ENCODE measurements at places on chromosomes 12 and 14.

DNA sequence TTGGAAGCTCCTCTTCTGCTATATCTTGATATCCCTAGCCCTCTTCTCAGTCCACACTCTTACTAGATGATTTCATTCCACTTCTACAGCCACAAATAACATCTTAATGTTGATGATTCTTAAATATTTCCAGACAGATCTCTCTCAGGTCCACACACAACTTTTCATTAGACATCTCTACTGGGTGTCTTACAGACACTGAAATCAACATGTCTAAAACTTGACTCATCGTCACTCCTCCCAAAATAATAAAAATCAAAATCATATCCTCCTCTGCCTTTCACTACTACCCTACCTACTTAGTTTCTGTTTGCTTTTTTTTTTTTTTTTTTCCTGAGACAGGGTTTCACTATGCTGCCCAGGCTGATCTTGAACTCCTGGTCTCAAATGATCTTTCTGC, 11.9 kb downstream of the PRDM4 start:
- peak; percentile 36 for DNase-seq

DNA sequence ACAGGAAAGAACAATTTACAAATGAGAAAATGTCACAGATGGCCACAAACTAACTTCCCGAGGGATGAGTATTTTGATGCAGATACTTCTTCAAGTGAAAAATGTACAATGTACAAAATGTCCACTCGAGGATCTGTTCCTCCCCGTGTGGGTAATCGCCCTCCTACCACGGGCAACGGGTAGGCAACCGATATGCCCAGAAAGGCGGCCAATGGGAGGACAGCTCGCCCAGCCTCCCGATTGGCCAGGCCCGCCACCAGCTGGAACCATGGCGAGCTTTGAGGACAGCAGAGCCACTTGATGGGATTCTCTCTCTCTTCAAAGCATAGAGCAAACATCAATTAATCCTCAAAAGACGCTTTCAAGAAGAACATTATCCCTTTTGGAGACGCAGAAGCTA, 42.3 kb downstream of the DPF3 start:
- DNase-seq: no peak

DNA sequence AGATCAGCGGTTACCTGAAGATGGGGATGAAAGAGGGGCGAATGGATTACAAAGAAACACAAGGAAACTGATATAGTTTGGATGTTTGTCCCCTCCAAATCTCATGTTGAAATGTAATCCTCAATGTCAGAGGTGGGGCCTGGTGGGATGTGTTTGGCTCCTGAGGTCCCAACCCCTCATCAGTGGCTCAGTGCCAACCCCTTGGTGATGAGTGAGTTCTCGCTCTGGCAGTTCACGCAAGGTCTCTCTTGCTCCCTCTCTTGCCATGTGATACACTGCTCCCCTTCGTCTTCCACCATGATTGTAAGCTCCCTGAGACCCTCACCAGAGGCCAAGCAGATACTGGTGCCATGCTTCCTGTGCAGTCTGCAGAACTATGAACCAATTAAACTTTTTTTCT, 28.0 kb downstream of the ITGA7 start:
- no peak for DNase-seq

DNA sequence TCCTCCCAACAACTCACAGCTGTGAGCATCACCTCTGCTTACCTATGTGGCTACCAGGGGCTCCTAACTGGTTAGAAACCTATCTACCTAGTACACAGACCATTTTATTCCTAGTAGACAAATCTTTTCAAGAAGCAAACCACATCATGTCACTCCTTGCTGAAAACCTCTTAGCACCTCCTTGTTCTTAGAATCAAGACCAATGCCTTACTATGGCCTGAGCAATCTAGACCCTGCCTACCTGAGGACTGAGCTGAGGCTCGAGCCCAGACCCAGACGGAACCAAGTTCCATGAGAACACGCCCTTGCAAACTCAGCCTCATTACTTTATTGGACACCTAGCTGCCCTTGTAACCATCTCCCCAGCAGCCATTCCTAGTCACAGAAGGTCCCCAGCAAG, 32.6 kb downstream of the CMKLR1 start:
- no peak for DNase-seq

- peak; percentile 65 for DNase-seq
Observed at GRCh38 chr12:94266796-94267536, 118.6 kb downstream of the PLXNC1 start.

DNA sequence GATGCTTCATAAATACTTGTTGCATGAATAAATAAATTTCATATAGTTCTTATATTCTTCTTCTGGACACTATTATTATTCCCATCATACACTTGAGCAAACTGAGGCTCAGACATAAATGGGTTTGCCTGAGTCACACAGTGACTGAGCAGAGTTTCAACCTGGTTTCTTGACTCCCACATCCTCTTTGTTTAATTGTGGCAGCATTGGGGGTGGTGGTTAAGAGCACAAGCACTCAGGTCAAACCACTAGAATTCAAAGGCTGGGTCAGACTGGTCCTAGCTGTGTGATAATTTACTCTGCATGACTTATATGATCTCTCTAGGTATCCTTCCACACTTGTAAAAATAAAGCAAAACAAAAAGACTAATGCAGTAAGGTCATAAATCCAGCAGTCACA, 274.9 kb upstream of the SRRM4 start:
- DNase-seq: no peak

DNA sequence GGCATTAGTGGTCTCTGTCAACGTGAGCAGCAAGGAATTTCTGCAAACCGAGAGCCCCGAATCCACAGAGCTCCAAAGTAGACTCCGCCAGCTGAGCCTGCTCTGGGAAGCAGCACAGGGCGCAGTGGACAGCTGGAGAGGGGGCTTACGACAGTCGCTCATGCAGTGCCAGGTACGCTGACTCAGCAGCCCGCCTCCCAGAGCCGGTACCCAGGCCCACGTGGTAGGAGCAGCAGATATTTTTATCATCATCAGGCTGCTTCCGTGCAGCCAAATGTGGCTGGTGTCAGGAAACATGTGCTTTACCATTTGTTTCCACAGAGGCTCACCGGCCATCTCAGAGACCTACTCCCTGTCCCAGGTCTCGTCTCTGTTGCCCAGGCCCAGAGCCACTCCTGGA, 73.7 kb downstream of the ESR2 start:
- no peak for DNase-seq

GRCh38 chr14:22553445-22553844, 35.6 kb downstream of the DAD1 start:
- DNase-seq: no peak

- peak; percentile 54 for DNase-seq
Observed at GRCh38 chr12:3680919-3681594, 71.9 kb downstream of the CRACR2A start.

GRCh38 chr12:65278576-65279368, at the start of gene MSRB3:
TSS of gene MSRB3 (plus strand) at chr12:65278683. CDS start at chr12:65308580, 29,897 bp downstream.
- DNase-seq: peak; percentile 71

DNA sequence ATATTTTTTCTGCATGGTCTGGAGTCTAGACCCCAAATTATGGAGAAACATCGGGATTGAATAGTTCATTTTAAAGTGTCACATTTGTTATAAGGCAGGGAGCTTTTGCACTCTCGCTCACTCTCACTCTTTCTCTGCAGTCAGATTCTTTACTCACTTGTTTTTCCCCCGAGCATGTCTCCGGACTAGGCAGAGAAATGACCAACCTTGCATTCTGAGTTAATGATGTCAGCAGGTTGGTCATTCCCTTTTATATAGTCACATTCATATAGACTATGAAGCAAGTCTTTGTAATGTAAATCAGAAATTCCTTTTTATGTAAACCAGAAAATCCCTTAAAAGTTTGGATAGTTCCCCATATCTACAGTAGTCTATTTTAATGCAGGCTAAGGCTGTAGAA, 4.1 kb downstream of the C12orf75 start:
- DNase-seq: peak; percentile 88

- peak; percentile 3 for DNase-seq
Observed at GRCh38 chr12:99611599-99611998, 36.0 kb upstream of the GARIN6 start.

DNA sequence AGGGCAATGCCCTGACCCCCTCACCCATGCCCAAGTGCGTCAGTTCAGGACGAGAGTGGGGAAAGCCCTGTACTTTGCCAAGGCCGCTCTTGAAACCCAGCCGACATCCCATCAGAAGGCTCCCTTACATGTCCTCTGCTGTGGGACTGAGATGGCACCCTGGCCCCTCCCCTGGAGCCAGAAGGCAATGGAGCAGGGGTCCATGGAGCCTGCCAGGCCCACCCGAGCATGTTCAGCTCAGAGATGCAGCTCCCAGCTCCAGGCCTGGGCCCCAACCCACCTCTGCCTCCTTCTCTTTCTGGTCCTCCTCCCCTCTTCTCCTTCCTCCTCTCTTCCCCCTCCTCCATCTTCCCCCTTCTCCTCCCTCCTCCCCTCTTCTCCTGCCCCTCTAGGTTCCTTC, 95.5 kb downstream of the PAPOLA start:
- DNase-seq: no peak

- no peak for DNase-seq
Observed at GRCh38 chr14:88249266-88249665, 73.8 kb downstream of the KCNK10 start.

DNA sequence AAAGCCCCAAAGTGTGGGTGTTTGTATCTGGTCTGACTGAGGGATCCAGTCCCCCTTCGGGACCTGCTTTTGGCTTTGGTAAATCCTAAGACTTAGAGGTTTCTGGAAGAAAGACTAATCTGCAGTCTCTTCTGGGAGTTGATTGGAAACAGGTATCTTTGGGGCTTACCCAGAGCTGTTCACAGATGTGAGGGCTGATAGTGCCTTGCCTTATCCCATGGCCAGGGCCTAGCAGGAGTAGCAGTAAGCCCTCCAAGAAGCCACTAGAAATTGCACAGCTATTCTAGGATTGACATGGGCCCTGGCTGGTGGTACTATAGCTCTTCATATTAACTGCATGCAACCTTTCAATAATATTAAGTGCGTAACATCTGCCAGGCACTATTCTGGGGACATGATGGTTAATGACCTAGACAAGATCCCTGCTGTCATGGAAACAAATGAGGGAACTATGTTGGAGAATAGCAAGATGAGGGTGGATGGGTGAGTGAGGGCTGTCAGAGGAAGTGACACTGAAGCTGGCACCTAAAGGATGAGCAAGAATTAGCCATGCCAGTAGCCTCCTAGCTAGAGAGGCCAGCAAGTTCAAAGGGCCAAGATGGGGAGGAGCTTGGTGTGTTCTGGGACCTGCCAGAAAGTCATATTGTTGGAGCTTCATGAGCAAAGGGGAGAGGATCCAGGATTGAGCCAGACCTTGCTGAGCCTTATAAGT, 71.7 kb downstream of the CRADD start:
- no peak for DNase-seq

DNA sequence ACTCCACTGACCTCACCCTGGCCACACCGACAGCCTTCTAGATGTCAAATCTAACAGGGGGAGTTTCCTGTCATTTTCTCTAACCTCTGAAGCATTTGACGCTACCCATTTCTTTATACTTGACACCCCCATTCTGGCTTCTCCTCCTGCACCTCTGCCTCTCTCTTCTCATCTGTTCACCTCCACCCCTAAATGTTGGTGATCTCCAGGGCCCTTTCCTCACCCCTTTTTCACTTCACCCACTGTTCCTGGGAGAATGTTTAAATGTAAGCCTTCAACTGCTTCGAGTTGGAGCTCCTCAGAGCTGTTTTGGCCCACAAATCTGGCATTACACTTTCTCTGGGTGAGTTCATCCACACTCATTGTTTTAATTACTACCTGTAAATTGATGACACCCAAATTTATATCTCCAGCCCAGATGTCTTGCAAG, 452 bp upstream of the RABGGTA start:
- DNase-seq: no peak

GRCh38 chr14:68663385-68664076, 129.3 kb downstream of the ZFP36L1 start:
- peak; percentile 87 for DNase-seq

GRCh38 chr12:108403952-108404351, 64.8 kb upstream of the CMKLR1 start:
- no peak for DNase-seq

- no peak for DNase-seq
Observed at GRCh38 chr14:53140585-53140984, 12.5 kb downstream of the DDHD1 start.

DNA sequence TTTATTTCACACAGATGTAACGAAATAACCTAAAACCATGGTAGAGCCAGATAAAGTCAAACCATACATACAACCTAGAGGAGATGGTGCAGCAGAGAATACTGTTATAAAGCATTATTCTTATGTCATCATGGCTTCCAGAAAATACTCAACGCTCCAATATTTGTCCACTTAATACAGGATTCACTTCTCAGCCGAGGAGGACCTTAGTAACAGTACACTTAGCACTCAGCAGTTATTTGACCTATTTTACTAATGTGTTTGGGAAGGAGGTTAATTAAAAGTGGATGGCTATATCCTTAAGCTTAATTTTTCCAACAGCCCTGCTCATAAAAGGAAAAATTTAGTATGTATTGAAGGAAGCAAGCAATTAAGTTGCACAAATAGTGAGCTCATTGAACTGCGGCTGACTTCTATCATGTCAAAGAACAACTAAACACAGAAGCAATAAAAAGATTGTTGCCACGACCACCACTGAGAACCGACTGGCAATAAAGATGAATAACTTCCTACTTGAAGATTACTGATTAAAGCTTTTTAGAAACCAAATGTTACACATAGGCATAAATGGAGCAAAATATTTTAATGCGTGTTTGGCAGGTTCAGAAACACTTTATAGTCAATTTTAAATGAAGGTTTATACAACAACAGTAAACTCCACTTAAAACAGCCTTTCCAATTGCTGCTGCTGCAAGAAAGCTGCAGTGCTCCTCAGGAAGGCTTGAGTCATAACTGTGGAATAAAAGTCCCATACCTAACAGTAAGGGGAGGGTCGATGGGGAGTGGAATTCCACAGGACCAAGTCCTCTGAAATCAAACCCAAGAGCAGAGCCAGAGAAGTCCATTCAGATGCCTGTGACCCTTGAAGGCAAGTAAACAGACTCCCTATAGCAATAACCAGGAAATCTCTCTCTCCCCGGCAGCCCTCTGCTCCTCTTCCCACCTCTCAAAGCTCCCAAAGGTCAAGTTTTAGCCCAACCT, 218.9 kb upstream of the CDKN3 start:
- DNase-seq: peak; percentile 22

DNA sequence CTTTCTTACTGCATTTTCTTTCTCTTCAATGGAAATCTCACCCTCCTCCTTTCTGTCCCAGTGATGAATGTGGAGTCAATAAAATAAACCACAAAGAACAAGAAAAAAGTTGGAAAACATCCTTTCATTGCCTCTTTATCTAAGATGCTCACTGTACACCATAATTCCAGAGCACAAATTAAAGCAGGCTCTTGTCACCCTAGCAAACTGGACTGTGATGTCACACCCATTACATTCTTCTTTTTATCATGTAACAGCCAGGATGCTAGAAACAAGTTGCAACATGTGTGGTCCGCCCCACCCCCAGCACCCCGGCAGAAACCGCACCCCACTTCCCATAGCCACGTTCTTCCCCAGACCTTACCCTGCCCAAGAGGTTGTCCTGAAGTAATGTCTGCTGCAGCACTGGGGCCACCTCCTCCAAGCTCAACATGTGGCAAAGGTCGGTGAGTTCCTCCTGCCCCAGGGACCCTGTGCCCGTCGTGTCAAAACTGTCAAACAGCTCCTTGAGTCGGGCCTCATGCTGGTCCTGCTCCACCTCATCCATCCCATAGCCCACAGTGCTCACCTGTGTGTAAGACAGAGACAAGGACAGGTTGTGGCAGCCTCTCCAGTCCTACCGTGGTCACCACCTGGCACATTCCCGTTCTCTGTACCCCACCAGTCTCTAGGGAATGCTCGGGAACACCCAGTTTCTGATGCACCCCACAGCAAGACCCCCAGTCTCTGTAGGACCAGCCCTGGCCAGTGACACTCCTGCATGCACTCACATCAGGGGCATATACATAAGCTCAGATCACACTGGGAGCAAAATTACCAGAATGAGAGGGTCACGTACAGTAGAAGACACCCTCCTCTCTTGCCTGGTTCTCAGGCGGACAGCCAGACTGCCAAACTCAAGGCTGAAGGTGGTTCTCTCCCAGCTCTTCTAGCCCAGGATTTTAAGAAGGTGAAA, 9.2 kb downstream of the NIN start:
- no peak for DNase-seq

Measured in iris pigment epithelial cell (primary cell).